ENCODE measurements at places on chromosomes 4 and X.

DNA sequence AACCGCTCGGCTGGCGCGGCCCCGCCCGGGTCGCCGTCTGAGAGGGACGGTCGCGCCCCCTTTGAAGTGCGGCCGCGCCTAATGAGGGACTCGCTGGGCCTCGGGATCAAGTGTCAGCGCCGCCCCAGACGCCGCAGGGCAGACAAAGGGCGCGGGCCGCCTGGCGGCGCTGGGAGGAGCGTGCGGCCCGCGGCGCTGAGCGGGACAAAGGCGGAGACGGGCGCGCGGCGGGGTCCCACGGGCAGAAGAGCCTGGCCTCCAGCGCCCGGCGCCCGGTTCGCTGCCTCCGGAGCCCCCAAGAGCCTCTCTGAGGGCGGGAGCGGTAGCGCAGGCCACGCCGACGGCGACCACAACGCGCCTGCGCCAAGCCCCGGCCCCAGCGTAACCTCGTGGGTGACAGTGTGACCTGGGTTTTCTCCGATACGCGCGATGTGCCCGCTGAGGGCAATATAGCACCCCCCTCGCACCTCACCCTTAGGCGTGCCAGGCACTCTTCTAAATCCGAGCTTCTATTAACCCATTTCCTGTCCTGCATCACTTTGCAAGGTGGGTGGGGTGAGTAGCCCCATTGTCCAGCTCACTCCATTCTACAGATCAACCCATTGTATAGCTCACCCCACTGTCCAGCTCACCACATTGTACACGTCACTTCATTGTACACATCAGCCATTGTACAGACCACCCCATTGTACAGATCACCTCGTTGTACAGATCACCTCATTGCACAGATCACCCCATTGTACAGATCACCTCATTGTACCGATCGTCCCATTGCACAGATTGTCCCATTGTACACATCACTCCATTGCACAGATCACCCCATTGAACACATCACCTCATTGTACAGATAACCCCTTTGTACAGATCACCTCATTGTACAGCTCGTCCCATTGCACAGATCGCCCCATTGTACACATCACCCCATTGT, 33.7 kb upstream of the STX18 start:
- peak; percentile 7 for DNase-seq

DNA sequence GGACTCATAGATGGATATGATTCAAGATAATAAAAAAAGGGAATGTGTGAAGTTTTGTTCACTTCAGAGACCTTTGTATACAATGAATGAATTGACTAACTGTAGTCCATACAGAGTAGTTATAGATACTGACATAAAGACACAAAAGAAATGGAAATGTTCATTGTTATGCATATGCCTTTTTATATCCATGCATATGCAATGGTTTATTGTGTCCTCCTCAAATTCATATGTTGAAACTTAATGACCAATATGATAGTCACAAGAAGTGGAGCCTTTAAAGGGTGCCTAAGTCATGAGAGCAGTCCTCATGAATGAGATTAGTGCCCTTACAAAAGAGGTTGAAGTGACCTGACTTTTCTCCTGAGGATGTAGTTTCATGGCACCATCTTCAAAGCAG, 467.5 kb upstream of the NDST4 start:
- no peak for DNase-seq

- no peak for DNase-seq
Measured at GRCh38 chr4:157727163-157727562, 445.7 kb downstream of the GASK1B start.

- DNase-seq = no peak
Measured at GRCh38 chrX:6770936-6771335, 236.0 kb upstream of the VCX3A start.

DNA sequence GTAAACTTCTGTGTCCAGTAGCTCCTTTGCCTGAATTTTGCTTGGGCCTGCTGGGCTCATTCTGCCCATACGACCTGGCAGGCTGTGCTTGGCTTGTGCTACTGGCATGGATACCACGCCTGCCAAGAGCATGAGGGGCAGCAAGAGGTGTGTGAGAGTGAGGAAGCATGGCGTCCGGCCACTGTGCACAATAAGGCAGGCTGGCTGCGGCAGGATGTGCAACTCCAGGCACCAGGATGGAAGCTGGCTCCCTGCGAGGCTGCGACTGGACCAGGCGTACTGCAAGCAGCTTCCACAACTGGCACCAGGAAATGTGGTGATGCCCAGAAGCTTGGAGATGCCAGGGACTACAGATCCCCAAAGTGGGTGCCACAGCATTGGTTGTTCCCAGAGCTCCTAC, 709.3 kb downstream of the PCDH18 start:
- no peak for DNase-seq

DNA sequence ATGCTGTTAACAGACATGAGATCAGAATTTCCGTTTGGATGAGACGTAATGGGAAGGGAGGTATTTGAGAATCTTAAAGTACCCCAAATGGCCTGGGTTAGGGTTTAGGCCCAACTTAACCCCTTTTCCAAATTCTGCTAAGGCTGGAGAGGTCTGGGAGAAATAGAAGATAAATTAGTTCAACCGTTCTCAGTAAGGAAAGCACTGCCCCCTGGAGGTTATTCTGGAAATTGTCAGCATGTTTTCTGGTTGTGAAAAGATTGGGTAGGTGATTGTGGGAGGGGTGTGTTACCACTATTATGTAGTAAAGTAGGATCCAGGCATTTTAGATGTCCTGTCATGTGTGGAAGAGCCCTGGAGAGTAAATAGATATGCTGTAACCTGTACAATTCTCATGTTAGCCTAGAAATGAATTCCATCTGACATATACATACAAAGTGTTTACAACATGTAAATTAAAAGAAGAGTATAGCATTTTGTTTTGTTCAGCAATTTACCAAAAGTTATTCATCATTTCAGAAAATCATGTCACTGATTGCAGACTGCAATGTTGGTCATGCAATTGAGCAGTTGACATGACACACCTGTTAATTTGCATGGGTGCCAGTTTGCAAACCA, 26.8 kb upstream of the GRXCR1 start:
- DNase-seq = peak; percentile 10

DNA sequence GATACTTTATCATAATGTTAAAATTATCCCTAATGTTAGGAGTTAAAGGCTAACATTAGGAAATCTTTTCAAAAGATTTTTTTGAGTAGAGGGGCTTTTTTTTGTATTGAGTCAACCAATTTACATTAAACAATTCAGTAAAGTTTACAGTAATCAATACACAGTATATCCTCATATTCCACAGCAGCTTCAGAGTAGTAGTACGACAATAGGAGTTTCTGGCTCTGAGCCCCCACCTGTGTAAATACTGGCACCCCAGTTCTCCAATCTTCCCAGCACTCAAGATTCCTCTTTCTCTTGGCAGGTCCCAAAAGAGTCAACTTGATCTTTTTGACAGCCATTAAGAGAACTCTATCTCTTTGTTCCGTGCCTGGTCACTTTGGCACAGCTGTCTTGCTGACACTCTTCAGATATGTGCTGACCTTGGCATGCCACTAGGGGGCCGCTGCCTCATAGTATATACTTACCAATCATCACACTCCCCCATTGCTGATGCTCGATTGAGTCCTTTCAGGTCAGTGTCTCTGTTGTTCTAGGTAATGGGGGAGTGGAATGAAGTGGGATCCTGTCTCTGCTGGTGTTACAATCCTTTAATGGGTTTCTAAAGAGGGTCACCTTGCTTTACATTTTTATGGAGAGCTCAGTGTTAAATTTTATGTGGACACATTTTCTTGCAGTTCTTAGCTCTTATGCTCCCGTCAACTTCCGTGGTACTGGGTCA, 19.5 kb upstream of the CCNI start:
- DNase-seq = peak; percentile 62

GRCh38 chr4:31246856-31247255, 526.7 kb downstream of the PCDH7 start:
- no peak for DNase-seq

Measured in stimulated activated CD8-positive, alpha-beta memory T cell treated with anti-CD3 and anti-CD28 coated beads, Interleukin-15, amount 100 ng/mL, for 1 hour (primary cell).